ENCODE measurements at places on chromosomes 12 and 14.

GRCh38 chr12:108565976-108566375, 3.6 kb downstream of the ISCU start:
- no peak for DNase-seq

DNA sequence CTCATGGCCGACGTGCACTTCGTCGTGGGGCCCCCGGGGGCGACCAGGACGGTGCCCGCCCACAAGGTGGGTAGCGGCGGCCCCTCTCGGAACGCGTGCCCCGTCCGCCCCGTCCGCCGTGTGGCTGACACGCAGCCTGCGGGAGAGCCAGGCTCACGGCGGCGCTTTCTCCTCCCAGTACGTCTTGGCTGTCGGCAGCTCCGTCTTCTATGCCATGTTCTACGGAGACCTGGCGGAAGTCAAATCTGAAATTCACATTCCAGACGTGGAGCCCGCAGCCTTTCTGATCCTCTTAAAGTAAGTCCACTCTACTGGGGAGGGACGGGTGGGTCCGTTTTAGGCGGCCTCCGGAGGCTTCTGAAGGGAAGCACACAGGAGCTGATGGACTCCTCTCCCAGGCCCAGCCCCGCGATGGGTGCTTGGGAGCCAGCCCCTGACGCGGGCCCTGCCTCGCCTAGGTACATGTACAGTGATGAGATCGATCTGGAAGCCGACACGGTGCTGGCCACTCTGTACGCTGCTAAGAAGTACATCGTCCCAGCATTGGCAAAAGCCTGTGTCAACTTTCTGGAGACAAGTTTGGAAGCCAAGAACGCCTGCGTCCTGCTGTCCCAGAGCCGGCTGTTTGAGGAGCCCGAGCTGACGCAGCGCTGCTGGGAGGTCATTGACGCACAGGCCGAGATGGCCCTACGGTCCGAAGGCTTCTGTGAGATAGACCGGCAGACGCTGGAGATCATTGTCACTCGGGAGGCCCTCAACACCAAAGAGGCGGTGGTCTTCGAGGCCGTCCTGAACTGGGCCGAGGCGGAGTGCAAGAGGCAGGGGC, 1.1 kb downstream of the BTBD6 start:
- DNase-seq = no peak

DNA sequence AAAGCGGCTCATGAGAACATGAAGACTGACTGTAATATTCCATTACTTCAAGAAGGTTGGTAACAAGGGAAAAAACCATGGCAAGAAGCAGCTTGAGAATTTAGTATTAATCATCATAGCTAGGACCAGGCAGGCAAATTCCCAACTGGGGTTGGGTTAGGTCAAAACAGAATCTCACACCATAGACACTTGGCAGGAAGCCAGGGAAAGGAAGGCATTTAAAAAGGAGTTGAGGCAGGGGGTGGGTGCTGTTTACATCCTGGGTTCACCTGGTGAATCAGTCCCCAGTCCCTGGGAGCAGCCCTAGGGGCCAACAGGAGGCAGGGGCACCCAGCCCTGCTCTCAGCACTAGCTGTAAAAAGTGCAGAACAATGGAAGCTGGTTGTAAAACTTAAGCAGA, 108.6 kb downstream of the EGLN3 start:
- no peak for DNase-seq

DNA sequence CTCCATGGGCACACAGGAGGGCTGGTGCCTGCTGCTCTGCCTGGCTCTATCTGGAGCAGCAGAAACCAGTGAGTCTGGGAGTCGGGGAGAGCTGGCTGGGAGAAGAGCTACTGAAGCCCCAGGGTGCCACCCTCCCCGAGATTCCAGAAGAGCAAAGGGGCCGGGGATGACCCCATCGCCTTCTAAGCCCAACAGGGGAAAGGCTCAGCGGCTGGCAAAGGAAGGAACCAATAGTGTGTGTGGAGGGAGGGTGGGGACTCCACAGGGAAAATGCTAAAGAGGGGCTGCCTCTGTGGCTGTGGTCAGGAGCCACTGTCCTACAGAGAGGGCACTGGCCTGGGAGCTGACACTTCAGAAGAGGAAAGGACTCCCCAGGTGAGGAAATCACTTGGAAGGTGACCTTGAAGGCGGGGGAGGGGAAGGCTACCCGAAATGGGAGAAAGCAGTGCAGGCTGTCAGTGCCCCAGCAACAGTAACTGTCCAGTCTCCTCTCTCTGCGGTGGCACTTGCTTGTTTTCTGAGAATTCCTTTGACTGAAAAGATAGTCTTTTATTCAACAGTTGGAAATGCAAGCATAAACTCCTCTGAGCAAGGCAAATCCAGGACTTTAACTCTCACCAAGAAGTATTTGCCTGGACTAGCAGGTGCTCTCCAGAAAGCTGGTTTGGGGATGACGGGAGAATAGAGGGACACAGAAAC, 552 bp downstream of the TAPBPL start:
- DNase-seq = no peak

DNA sequence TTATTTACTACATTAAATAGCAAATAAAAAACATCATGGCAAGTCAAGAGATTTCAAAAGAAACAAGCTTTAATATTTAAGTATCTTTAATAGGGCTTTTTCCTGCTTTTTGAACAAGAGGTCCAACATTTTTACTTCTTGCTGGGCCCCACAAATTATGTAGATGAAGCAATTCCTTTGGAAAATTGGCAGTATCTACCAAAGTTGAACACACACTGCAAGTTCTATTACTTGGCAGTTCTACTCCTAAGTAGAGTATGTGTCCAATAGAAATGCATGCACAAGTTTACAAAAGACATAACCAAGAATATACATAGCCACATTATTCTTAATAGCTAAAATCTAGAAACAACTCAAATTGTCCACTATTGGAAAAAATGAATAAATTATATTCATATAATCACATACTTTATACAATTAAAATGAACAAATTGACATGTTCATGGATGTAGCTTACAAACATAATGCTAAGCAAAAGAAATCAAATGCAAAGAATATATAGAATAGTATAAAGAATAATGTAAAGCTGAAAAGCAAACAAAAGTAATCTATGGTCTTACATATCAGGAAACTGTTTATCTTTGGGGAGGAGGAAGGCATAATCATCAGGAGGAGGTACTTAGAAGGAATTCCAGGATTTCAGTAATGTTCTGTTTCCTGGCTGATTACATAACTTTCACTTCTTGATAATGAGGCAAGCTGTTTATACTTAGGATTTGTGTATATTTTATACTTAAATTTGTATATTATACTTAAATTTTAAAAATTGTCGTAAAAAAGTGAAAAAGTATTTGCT, 6.5 kb upstream of the TMBIM4 start:
- DNase-seq = no peak

DNA sequence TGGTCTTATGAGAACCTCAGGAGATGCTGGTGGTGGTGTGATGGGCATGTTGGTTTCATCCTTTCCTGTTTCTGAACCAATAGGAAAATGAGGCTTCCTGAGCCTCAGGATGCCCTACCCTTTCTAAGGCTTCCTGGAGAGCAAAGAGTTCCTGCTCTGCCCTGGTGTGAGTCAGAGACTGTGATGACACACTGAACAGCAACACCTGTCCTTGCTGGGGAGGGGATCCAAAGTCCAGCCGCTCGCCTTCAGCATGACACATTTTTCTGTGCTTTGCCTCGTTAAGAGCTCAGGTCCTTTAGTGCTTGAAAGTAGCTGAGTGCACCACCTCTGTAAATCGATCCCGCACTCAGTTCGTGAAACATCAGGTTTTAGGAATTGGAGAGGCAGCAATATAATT, 116.0 kb downstream of the CACNA1C start:
- no peak for DNase-seq

- no peak for DNase-seq
Observed at GRCh38 chr14:105181549-105182295, 610 bp upstream of the NUDT14 start.
